Stimulated activated CD4-positive, alpha-beta T cell treated with anti-CD3 and anti-CD28 coated beads, Interleukin-12 subunit alpha, Interleukin-12 subunit beta, amount 100 ng/mL, for 48 hours (primary cell): ENCODE measurements at places on chromosomes 2 and 18.

DNA sequence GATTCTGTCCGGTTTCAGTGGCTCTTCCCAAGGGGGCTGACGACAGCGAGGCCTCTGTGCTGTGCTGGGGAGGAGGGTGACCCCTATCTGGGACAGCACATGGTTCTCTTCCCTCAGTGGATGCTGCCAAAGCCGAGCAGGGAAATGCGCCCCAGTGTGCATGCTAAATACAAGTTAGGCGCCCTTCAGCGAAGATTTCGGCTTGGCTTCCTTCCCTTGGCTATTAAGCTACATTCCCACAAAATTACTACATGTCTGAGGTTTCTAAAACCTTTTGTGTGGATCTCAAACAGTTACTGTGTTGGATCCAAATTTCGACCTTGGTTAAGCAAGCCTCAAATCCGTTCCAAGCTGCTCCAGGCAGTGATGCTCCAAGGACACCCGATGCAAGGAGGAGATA lies 440.3 kb downstream of the NRXN1 start:
- DNase-seq: no peak

DNA sequence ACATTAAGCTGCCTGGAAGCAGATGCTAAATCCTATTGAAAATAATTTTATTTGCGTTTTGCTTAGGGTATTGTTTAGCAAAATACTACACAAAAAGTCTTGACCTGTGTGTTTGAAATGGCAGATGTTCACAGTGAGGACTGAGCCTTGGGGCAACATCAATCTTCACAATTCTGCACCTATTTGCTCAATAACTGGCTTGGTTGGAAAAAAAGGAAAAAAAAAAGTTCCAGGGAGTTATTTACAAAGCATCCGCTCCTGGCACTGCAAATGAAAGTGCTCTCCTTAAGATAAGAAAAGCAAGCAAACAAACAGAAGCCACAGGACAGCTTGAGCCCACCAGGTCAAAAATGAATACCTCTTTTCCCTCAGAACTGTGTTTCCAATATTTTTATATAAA lies 77.7 kb downstream of the MAP2 start:
- DNase-seq: no peak

DNA sequence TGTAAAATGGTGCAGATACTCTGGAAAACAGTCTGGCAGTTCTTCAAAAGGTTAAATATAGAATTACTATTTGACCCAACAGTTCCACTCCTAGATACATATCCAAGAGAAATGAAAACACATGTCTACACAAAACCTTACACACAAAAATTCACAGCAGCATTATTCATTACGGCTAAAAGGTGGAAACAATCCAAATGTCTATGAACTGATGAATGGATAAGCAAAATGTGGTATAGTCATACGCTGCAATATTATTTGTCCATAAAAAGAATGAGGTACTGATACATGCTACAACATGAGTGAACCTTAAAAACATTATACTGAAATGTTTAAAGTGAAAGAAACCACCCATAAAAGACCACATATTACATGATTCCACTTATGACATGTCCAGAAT lies 4.0 kb downstream of the CYP27C1 start:
- DNase-seq: no peak

DNA sequence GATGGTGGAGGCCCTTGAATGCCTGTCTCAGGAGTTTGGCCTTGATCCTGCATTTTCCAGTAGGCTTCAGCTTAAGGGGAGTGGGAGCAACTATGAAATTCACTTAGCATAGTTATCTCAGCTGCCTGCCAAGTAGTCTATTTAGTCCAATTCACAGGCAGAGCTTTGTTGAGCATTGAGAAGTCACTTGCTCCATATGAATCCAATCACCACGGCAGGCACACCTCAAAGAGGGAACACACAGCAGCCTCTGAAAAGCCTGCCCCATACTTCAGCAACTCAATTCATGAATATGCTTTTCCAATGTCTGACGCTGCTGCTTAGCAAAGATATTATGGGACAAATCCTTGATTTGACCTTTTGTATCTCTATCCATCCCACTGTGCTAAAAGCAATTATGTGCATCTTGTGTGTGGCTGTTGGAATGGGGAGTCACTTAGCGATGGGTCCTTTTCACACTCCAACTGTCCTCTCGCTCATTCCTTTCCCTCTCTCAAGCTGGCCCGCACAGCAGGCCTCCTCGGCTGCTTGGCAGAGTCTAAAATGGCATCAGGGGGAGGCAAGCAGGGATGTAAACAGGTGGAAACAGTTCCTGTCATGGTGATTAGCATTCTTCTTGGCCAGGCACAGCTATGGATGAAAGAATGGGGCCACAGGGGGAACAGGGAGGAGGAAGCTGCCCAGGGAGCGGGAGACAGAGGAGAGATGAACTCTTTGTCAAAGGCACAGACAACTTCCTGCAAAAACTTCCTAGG lies 56.0 kb upstream of the LRPPRC start:
- no peak for DNase-seq

DNA sequence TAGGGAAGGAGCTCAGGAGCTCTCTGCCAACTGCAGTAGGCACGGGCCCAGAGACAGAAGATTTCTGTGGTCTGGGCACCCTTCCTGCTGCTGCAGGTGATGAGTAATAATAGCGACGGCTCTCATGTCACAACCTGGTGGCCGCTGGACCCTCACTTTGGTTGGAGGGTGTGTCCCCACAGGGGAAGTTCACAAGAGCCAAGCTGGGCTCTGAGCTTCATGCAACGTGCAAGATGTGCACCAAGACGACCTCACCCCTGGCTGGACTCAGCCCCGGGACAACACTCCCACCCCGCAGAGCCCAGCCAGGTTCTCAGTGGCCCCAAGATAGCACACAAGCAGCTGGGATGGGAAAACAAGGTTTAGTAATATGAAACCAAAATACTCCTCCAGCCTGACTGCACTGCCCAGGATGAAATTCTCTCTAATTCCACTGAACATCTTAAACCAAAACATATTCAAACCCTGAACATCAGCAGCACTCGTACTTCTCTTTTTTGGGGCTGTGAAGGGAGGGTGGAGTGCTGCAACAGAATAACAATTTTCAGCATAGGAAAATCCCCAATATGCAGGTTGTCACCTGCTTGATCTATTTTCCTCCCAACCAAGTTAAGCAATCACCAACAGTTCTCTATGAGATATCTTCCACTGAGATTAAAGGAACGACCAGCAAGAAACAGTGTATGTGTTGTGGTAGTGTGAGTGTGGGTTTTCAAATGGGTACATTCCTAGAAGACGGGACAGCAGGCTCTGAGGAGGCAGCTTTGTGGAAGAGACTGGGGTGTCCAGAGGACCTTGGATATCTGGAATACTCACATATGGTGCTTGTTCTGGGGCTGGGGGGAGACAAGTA lies 26.5 kb downstream of the BCL2 start:
- no peak for DNase-seq

GRCh38 chr2:13558368-13558767 lies 841.6 kb downstream of the TRIB2 start:
- DNase-seq: no peak

- DNase-seq: no peak
Observed at GRCh38 chr2:27915874-27916273, 25.3 kb downstream of the BABAM2 start.
